Upper lobe of right lung (tissue), 1 donor: ENCODE measurements at places on chromosomes 1 and 21. TPM values are rescaled to one million over a fixed set of nuclear protein-coding genes. Genes with fewer than 3 reads are reported as not detected.

FCAMR gene
- total RNA-seq, result not detected

PROX1 gene
- 14.1 TPM for total RNA-seq

SLAMF6 gene
- total RNA-seq, result 4.4 TPM

DNA sequence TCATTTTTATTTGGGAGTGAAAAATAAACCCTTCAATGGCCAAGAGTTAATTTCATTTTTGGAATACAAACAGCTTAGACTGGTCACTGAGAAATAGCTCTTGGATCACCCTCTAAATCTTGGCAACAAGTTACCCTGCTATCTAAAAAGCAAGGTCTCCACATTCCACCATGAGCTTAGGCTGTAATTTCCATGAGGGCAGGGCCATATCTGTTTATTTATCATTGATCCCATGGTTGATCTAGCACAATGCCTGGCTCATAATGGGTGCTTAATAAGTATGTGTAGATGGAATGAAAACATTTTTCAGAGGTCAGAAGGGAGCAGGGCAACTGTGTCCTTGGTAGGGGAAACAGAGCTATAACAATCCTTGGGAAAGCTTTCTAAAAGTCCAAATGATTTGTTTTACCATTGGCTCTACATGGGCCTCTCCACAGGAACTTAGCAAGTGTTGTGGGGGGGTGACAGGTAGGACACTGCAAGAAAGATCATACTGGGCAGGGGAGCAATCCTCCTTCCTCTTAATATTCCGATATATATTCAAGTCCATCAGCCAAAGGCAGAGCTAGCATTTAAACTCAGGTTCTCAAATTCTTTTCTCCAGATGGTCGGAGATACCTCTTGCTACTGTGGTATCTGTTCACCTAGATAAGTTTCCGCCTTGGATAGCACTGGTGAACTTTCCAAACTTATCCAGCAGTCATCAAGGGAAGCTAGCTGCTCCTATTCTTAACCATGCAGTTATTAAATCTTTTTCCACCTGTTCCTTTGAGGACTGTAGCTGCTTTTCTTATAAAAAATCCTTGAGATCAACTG lies 53.1 kb upstream of the PTCH2 start:
- DNase-seq, result no peak

DNA sequence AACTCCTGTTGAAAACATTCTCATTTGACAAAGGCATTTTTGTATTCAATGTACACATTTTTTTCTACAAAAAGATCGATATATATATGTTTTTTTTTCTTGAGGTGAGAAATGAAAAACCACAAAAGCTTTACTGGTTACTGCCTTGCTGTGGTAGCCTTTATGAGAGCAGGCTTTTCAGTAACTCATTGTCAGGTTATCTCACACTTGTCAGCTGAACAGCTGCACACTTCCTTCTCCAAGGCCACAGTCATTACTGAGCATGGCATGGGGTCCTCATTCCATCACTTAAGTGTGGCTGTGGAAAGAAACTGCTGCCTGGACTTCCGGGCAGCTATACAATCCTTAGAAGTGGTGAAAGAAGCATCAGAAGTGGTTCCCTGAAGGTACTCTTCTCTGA lies 169.3 kb upstream of the ZP4 start:
- no peak for DNase-seq

- no peak for DNase-seq
These were observed 14.3 kb upstream of the GNL2 start for GRCh38 chr1:37609994-37610393.

- no peak for DNase-seq
These were observed 65.2 kb upstream of the ST6GALNAC5 start for GRCh38 chr1:76802094-76802493.

DNA sequence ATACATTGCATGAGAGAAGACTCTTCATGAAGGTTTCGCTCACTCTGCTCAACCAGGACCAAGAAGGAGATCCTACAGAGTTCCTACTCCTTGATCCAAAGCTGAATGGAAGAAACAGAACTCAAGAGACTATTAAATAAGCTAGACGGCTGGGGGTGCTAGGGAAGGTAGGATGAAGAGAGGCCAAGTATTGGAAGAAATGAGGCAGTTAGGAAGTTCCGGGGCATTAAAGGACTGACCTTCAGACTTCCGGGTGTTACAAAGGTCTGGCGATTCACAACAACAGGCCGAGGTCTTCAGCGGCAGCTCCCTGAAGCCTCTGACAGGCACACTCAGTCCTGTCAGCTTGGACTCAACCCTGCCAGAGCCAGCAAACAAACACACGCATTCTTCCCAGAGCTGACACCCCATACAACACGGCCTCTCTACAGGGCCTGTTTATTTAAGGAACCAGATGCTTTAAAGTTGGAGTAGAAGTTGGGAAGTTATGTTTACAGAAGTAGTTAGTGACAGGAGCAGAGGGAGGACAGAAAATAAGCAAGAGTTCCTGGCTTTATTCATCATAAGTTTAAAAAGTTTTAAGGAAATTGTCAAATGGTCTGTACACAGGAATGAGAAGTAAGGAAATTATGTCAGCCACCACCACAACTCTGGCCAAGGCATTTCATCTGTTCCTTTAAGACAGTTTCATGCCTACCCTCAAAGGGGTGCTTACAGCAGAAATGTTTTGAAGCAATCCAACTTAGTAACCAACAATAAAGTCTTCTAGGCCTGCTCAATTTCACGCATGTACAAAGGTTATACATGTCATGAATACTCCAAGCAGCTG lies 4.7 kb downstream of the SORT1 start:
- DNase-seq, result peak; percentile 81

GRCh38 chr1:15181564-15181963 lies 28.0 kb downstream of the TMEM51 start:
- no peak for DNase-seq
